ENCODE measurements at places on chromosomes 11 and 22.

DNA sequence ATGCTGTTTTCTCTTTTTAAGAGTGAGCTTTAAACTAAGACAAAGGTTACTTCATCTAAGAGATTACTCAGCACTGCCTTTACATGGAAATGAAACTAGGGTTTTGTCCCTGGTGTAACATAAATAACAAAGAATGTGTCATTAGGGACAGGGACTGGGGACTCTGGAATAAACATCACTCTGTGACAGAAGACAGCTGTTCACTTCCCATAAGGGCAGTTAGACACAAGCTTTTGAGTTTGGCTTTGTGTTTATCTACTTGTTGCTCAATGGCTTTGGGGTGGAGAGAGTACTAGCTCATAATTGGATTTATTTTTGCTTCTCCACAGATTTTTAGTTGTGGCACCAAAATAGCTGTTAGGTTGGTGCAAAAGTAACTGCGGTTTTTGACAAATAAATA, 154.5 kb downstream of the OR4C45 start:
- DNase-seq: no peak

GRCh38 chr11:665062-665703, 28.1 kb downstream of the DRD4 start:
- no peak for DNase-seq

DNA sequence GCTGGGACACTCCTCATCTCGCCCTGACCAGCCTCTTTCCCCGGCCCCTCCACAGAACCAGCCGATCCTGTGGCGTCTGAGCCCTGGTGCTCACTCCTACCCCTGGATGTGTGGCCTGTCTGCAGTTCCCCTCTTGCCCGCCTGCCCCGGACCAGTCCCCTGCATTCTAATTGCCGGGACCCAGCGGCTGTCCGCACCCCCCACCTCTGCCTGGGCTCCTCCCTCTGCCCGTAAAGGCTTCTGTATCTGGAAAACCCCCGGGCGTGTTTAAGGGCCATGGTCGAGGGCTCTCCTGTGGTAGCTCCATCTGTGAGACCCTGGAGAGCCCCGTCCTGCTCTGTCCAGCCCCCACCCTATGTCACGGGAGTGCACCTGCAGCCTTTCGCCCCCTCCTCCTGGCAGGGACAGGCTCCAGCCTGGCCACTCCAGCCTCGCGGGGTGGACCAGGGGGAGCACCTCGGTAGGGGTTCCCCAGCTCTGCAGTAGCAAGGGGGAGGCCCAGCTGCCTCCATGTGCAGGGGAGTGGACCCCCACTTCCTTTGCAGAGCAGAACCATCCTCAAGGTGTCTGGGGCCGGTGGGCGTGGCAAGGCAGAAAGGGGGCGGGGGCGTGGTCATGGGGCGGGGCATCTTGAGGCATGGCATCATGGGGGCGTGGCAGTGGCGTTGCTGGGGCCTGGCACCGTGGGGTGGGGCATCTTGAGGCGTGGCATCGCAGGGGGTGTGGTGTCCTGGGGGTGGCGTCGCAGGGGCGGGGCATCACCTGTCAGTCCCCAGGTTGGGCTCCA, 430.4 kb downstream of the TBC1D22A start:
- DNase-seq: no peak

DNA sequence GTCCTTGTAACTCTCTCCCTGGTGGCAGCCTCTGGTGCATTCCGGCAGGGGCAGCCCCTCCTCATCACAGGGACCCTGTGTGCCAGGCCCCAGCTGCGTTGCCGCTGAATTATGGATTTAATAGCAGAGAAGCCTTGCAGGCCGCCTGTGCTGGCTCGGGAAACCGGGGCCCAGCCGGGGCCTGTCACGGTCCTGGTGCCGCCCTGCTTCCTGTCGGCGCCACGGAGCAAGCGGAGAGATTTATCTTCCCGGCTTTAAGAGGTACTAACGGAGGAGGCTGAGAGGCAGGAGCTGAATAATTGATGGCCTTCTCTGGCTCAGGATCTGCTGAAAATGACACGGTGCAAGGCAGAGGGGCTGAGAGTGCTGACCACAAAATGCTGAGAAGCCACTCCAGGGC, 54.0 kb upstream of the CCDC188 start:
- no peak for DNase-seq

DNA sequence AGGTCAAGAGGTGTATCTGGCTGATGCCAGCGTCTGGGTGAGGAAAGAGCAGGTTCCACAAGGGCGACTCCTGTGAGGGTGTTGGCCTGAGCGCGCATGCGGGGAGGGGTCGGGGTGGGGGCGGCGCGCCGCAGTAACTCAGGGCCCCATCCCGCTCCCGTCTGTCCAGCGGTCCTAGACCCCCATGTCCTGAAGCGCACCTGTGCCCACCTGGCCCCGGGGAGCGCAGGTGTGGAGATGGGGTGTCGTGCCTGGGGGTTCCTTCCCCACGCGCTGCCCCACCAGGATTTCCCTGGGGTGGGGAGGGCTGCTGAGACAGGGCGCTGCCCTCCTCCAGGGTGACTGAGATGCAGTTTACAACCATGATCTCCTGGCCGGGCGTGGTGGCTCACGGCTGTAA, 20.9 kb downstream of the RNH1 start:
- DNase-seq: no peak

DNA sequence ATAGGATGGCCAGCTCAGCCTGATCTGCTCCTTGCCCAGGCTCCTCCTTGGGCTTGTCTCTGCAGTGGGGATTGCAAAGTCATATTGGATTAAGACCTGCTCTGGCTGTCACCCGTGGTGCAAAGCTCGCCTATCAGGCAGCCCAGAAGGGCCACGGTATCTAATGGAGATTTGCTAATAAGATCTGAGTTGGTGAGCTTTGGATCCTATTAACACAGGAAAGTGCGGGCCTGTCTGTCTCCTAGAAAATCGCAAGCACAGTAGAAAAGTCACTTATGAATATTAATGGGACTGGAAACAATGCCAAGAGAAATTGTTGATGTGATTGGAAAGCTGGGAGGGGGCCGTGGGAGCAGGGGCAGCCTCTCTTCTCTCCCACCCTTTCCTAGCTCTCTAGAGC, 72.8 kb downstream of the CHST1 start:
- no peak for DNase-seq

- DNase-seq: no peak
Measured at GRCh38 chr22:35761037-35761436, 43.4 kb downstream of the APOL5 start.

DNA sequence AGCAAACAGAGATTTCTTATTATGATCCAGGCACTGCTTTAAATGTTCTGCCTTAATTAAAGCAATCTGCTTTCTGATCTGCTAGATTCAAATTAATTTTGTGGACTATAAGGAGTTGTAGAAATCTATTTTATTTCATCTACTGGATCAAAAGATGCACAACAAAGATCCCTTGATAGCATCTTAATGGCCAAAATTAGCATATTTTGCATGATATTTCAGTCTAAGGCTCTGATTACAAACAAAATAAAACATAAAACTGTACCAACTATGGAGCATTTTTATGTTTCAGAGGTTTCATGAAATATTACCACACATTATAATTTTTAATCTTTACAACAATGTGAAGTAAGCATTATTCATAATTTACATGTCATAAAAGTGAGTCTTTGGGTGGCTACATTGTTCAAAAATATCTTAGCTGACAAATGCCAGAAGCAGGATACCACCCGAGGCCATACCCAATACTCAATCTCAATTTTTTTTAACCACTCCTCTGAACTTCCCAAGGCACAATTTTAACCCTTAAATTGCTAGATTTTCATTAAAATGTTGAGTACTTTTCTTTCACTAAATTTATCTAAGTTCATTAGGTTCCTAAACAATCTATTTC, 929.5 kb downstream of the KCNA4 start:
- no peak for DNase-seq

DNA sequence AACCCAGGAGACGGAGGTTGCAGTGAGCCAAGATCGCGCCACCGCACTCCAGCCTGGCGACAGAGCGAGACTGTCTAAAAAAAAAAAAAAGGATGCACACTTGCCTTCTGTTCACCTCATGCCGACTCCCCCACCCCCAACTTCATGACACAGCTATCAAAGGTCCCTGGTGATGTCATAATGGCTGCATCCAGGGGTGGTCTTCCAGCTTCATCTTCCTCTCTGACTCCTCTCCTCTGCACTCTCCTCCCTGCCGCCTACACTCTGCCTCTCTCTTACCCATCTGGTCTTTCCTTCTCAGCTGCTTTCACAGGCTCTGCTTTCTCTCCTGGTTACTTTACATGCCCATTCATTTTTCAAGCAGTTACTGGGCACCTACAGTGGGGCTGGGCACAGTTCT, 16.4 kb upstream of the KDM2A start:
- DNase-seq: no peak

DNA sequence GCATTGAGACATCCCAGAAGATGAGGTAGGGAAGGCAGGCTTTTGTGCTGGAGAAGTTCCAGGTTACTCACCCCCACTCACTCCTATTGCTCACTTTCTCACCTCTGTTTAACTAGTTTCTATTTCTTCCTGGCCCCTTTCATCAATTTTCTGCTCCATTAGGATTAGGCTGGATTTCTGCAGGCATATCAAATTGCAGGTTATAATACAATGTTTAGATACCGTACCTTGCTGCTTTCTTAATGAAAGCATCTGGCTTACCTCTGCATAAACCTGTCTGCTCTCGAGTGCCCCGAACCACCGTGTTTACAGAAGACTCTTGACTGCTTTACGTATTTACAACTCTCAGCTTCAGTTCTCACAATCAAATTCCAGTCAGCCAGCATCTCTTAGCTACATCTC, 173.7 kb downstream of the ADAMTS15 start:
- DNase-seq: no peak

DNA sequence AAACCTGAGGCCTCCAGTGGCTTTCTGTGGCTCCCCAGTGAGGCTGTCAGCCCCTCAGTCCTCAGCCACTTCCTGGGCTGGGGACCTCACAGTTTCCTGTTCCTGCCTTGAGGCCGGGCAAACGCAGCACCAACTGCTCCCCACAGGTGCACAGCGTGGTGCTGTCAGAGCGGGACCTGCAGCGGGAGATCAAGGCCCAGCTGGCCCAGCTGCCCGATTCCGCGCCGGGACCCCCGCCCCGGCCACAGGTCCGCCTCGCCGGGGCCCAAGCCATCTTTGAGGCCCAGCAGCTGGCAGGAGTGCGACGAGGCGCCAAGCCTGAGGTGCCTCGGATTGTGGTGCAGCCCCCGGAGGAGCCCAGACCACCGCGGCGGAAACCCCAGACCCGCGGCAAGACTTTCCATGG, 5.4 kb downstream of the TBC1D10C start:
- DNase-seq: peak; percentile 41

DNA sequence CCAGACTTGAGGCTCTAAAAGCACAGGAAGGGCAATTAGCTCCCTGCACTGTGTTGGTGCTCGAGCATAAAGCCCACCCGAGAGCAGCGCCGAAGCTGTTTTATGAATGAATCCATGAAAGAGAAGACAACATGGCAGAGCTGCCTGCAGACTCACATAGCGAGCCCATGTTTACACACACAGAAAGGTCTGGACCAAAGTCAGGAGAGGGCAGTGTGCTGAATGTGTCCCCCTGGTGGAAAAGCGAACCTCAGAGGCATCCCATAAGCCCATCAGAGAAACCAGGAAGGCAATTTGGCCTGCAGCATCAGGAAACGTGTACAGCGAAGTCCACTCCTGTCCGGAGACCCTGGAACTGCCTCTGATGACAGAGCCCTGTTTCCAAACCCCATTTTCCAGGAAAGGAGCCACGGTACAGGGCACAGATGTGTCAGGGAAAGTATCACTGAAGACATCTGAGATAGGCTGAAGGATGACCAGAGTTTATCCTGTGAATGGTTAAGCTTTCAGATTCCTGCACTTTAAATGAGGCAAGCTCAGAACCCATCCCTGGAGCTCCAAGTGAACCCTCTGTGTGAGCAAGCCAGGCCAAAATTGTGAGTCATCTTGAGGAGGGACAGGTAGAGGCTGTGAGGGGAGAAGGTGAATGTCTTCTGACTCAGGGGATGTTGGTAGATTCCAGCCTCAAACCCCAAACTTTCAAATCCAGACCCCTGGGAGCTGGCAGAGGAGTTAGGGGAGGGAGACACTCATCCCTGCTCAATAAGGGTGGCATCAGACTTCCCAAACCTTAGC, 36.9 kb downstream of the CHRDL2 start:
- no peak for DNase-seq

DNA sequence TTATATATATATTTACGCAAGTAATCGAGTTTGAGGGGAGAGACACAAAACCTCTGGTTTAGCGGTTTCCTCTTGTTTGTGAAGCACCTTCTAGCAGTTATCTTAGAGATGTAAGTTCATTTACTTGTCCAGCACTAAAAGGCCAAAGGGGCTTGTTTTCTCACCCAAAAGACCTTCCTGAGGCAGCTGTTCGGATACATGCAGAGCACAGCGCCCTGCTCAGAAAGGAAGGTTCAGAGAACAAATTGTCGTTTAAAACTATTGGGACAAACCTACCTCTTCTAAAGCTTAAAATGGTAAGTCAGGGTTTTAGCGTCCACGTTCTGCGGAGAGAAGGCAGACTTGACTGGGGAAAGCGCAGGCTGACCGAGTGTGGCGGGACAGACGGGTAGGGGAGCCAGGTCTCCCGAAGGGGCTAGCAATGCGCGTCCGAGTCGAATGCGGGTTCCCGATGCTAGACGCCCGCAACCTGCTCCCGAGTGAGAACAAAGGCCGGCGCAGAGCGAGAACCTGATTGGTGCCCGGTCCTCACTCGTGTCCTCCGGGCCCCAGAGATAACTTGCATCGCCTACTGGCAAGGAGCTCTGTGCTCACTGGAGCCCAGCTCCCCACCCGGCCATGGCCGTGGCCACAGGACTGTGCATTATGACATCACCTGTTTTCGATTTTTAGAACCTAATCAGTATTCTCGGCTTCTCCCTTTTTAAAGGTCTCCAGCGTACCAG, 1.0 kb upstream of the SESN3 start:
- DNase-seq: peak; percentile 22

DNA sequence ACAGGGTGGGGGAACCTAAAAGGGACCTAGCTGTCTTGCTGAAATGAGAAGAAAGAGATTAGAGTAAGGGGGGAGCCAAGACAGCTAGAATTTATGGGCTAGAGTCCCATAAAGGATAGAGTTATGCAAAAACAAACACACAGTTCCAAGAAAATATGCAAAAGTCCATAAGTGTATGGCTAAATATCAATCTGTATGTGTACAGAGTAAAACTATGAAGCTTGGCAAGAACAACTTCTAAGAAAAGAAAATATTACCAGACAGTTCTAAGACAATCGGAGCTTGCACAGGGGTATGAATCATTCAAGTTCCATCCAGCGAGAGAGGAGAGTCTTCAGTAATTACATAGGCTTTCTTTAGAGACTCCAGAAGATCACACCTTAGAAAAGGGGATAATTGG, 41.8 kb downstream of the GDPD4 start:
- DNase-seq: no peak

DNA sequence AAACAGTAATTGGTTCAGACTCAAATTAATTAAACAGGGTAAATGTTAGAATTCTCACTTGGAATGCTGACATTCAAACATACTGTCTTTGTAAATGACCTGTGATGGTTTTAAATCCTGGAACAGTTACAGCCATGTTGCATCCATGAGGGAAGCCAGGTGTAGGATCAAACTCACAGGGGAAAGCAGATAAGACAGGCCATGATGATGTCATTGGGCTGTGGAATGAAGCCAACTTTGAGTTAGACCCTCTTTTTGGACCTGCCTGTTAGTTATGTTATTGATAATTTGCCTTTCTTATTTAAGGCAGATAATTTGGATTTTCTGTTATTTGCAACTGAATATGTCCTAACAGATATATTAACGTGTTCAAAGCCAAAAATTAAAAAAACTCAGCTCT, 39.3 kb upstream of the ABTB2 start:
- DNase-seq: no peak

- DNase-seq: no peak
Measured at GRCh38 chr11:45229401-45230020, 56.6 kb downstream of the SYT13 start.

- DNase-seq: no peak
Measured at GRCh38 chr11:78429209-78429608, 11.6 kb upstream of the GAB2 start.

- no peak for DNase-seq
Measured at GRCh38 chr11:132095230-132096131, 725.1 kb downstream of the NTM start.

Data from stimulated activated CD8-positive, alpha-beta memory T cell treated with anti-CD3 and anti-CD28 coated beads, Interleukin-4, amount 100 ng/mL, for 4 hours (primary cell).